Non-pigmented ciliary epithelial cell (primary cell): ENCODE measurements at places on chromosomes 4 and X.

DNA sequence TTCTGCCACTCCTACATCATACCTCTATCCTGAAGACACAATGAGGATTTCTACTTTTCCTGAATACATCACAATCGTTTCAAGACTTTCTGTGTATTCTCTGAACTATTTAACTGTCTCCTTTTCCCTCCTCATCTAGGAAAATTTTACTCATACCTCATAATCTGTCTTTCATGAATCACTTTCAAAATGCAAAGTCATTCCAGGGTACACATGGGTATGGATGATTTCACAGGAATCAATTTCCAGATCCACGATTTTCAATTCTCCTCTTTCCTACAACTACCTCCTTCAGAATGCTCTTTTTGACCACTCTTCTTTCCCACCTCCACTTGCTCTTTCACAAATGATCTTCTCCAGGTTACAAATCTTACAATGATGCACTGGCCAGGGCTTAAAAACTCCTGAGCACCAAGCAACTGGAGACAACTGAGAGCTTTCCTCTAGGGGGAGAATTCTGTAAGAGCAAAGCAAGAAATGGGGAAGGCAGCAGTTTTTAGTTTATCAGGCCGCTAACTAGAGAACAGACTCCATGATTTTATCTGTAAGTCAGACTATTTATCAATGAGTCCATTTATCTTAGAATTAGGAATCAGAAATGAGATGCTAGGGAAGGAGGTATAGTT, 116.4 kb downstream of the PPP3CA start:
- DNase-seq: no peak

DNA sequence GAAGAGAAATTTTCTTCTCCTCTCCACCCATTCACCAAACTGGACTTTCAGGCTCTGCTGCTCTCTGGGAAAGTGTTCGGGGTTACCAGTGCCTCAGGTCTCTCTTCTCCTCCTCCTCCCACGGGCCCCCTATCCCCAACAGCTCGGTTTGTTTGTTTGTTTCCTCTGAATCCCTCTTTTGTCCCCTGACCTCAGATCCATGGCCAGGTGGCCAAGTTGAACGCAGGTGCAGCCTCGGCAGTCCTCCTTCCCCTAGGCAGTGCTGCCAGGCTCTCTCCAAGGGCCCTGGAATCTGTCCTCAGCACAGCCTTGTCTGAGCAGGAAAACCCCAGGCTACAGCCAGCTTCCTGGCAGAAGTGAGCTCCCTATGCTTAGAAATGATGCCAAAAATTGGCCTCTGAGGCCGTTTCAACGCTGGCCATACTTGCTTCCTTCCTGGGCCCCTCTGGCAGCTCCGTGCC, 60.0 kb downstream of the FHDC1 start:
- no peak for DNase-seq

GRCh38 chr4:100826067-100826466, 308.2 kb upstream of the EMCN start:
- no peak for DNase-seq

GRCh38 chr4:47829438-47829837, 8.4 kb downstream of the CORIN start:
- DNase-seq: no peak

DNA sequence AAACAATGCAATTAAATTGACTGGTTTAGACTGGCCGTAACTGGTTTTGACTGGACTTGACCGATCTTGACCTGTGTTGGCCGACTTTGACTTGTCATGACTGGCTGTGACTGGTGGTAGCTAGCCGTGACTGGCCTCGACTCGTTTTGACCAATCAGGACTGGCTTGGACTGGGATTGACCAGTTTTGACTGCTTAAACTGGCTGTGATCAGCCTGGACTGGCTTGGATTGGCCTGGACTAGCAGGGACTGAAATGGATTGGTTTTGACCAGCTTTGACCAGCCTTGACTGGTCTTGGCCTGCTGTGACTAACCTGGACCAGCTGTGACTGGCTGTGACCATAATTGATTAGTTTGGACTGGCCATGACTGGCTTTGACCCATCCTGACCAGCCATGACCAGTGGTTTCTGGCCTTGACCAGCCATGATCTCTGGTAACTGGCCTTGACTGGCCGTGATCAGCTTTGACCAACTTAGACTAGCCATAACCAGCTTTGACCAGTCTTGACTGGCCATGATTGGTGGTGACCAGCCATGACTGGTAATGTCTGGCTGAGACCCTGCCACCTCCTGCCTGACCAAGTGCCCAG, 13.1 kb downstream of the SUV39H1 start:
- no peak for DNase-seq
